Esophagus squamous epithelium (tissue), 5 donors: ENCODE measurements at places on chromosomes 7 and 10.
A peak's percentile ranks its signal among the peaks of the same experiment; 100 is the strongest.

GRCh38 chr7:32072397-32072796 is 2.2 kb upstream of the PDE1C start:
- no peak for DNase-seq

DNA sequence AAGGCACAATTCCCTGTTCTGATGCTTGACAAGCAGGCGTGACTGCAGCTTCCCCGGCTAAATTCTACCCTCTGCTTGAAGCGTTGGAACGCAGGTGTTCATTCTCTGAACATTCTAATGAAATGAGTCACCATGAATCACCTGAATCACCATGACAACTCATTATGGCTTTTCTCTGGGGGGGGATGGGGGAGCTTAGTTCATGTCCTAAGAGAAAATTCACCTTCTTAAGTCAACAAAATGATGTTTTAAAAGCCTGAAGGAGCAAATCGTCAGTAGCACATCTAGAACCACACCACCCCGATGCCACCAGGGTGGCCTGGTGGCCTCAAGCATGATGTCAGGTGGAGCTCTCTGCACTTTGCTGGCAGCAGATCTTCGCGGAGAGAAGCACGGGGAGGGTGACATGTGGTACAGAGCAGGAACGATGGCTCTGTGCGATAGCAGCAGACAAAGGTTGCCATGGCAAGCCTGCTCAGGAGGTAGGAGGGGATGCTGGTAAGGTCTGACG is 33.7 kb downstream of the DDC start:
- no peak for DNase-seq

DNA sequence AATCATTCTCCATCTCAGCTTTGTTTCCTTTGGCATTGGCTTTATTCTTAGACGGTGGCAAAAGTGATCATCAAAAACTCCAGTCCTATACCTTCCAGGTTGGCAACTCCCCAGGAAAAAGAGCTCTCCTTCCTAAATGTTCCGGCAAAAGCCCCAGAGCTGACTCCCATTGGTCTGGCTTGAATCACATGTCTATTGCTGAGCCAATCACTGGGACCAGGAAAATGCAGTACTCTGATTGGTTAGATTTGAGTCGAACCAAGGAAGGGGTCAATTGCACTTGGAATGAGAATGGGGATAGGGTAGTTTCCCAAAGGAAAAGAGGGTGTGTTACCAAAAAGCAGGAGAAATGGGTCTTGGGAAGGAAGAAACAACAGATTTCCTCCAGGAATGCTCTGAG is 22.3 kb downstream of the LEP start:
- DNase-seq, result no peak

DNA sequence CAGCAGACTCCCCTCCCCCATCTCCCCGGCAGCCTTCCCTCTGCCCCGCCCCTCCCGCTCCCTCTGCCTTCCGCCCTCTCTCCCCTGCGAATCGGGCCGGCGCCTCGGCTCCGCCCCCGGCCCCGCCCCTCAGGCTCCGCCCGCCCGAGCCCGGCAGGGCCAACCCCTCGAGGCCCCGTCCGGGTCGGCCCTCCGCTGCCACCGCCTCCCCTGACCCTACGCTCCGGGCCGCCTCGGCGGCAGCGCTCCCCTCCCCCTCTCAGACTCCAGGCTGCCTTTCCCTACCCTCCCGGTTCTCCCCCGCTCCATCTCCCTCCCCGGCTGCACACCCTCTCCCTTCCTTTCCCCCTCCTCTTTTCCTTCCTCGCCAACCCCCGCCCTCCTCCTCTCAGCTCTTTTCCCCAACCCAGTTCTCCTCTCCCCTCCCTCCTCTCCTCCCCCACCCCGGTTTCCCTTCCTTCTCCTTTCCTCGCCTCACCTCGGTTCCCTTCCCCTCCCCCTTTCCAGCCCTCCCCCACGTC is 1.6 kb downstream of the ZNF467 start:
- DNase-seq, result peak; percentile 26

- DNase-seq, result no peak
These were observed 76.0 kb downstream of the PCGF5 start for GRCh38 chr10:91296471-91296870.

DNA sequence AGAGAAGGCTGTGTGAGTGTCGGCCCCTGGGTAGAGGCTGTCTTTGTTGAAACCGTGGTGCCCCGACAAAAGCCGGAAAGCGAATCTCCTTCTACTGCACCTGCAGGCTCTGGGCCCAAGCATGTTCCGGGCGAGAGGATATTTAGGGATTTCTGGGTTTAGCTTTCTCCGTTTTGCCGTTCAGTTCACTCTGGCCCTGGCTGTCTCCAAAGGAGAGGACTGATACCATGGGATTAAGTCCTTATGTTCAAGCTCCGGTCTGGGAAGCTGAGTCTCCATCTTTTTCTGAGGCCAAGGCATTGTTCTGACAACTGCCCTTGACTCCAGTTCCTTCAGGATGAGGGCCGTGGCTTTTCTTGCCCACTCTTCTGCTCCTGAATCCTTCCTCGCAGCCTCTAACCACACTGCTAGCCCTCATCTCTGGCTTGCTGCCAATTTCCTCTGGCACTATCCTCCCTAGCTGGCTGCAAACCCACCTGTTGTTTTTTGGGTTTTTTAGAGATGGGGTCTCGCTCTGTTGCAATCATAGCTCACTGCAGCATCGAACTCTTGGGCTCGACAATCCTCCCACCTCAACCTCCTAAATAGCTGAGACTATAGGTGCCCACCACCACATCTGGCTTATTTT is 206.8 kb downstream of the SKIDA1 start:
- no peak for DNase-seq

DNA sequence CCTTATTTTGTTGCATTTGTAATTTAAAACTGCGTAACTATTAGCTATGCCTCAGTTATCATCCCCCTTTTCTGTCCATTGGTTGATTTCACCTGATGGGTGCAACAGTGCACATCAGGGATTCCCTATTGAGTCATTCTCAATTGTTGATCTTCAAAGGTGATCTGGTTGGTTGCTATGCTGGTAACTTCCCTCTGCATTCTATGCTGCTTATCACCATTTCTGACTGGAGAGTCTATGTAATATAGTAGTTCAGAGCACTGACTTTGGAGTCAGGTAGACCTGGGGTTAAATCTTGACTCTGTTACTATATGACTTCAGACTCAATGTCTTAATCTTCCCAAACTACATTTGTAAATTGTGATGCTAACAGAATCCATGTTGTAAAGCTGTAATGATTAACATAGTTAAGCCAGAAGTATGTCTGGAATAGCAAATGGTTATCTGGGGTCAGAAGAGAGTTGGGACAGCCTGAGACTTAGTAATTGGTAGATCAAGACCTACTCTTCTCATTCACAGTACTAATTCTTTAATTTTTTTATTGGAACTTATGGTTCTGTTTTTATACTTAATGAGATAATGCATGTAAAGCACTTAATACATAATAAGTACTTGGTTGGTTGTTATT is 38.1 kb downstream of the EXOC6 start:
- no peak for DNase-seq

GRCh38 chr7:84228526-84228925 is 33.9 kb upstream of the SEMA3A start:
- no peak for DNase-seq

- no peak for DNase-seq
These were observed 69.4 kb downstream of the FRMD4A start for GRCh38 chr10:14261336-14261735.

DNA sequence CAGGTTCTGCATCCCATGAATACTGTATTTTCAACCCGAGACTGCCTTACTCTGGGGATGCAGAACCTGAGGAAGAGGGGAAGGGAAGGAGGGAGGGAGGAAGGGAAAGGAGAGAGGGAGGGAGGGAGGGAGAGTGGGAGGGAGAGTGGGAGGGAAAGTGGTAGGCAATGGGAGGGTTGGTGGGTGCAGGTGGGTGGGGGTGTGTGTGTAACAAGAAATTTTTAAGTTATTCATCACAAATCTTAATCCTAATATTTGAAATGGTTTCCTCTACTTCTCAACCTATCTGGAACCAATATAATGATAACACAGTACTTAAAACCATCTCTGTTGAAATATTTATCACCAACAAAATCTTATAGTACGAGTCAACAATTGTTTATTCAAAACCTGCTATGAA is 68.0 kb downstream of the PDSS1 start:
- DNase-seq, result no peak

- no peak for DNase-seq
These were observed 11.8 kb downstream of the SFXN2 start for GRCh38 chr10:102726274-102726673.

GRCh38 chr7:149007611-149008010 is 20.7 kb downstream of the PDIA4 start:
- DNase-seq, result no peak

DNA sequence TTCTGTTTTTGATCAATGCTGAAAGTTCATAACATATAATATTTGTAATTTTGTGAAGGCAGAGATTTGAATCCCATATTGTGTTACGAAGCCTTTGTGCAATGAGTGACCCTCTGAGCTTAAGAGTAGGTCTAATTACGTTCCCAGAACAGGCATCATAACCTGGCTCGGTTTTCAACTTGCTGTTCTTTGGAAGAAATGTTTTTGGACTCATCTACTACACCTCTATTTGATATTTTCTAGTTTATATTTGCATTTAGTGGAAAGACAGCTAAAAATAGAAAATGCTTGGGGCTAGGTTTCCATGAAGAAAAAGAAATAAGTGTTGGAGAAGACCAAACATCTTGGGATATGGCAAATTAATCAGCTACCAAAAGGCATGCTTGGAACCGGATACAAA is 234.8 kb downstream of the AGMO start:
- DNase-seq, result no peak

GRCh38 chr10:95628786-95629185 is 27.7 kb downstream of the ALDH18A1 start:
- DNase-seq, result no peak

GRCh38 chr7:158028290-158028941 is 559.2 kb downstream of the PTPRN2 start:
- DNase-seq, result no peak

DNA sequence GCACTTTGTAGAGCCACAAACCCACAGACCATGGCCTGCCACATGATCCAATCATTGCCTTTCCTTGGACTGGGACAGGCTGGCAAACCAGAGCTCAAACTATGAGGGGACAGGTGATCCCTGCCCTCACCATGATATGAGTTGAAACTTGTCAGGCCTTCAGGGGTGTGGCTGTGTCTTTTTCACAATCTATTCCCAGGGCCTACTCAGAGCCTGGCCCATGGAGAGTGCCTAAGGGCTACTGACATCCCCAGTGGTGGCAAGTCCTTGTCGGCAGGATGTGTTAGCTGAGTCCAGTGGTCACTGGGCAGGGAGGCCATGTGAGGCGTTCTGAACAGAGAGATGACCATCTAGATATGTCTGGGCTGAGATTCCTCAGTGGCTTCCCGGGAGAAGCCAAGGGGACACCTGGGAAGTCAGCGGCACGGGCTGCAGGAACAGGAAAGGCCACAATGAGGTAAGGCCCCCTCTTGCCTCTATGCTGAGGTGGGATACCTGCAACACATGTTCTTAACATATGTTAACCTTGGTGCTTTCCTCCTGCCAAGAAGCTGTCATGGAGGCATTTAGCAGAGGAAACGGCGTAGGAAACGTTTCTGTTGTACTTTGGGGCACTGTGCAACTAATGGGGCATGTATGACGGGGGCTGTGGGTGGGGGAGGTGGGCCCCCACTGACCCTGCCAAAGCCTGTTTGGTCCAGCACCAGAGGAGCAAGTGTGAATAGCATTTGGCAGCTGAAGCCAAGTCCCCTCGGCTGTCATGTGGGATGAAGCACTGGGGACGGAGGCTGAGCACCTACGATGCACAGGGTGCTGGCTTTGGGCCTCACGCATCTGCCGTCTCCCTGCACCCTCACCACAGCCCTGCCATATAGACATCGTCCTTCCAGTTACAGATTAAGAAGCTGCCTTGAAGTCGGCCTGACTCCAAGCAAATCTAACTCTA is 384.0 kb downstream of the RPS24 start:
- no peak for DNase-seq

DNA sequence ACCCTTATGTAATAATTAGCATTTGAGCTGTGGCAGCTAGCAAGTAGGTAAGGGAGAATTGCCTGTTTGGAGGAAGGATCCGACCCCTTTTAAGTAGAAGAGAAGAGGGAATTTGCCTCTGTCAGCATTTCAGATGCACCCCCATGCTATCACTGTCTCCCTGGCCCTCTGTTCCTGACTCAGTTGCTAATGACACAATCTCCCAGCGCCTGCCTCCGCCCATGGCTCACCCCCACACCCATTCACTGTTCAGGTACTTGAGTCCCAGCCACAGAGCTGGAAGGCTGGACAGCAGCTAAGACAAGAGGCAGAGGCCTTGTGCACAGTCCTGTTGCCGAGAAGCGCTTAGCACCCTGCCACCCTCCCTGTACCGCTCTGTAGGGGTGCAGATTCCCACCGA is 512.3 kb upstream of the GALNT17 start:
- DNase-seq, result no peak

GRCh38 chr7:30930621-30931020 is 19.0 kb downstream of the AQP1 start:
- no peak for DNase-seq

DNA sequence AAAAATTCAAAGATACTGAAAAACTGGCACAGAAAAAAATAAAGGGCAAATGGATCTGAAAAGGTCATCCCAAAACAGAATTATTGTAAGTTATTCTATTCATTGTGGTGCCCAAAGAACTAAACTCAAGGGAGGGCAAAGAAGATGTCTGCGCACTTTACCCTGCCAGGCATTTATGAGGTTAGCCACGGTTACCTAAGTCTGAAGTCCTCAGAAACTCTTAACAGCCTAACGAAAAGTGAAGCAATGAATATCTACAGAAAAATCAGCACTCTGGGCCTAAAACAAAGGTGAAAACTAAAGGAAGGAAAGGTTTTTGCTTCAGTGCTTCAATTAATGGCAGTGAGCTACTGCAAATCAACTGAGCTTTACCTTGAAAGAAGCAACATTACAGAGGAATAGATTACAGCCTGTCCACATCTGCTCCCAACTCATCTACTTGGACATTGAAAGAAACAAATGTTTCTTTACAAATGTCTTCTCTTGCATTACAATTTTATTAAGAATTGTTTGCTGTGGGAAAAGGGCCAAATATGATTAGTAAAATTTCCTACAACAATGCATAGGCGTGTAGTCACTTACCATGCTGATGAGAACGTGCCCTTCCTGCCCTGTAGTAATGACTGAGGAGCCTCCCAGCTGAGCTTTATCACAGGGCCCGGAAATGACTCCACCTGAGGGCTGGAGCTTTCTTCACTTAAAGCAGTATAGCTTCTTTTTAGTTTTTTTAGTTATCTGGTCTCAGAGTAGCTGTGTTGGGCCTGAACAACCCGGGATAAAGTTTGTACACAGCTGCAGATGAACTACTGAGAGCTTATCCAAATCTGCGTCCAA is at the start of gene TUBAL3:
TUBAL3 (minus strand) TSS at position 621 of the 834 bp plus-strand sequence; CDS start at position 585, 36 bp downstream.
- no peak for DNase-seq

GRCh38 chr10:113533801-113534200 is 19.1 kb upstream of the HABP2 start:
- no peak for DNase-seq

- no peak for DNase-seq
These were observed at the start of gene A1CF for GRCh38 chr10:50885097-50885859. TSS of gene A1CF (minus strand) at chr10:50885627. CDS start at chr10:50859940, 25,687 bp downstream.

GRCh38 chr10:12637649-12638048 is 288.3 kb downstream of the CAMK1D start:
- no peak for DNase-seq

DNA sequence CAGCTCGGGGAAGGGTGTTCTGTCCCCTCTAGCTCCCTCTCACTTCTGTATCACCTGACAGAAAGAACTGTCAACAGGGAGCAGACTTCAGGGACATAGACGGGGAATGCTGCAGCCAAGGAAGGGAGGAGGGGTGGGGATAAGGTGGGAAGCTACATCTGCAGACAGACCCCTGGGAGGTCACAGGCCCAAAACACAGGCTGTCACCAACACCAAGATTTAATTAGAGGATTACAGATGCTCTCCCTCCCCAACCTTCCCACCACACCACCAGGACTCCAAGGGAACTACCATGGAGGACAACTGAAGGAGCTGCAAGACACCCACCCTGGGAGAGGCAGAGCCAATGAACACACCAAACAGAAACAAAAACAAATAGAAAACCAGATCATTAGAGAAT is 425.2 kb upstream of the VSTM2A start:
- no peak for DNase-seq
